ENCODE measurements at places on chromosomes 16 and 17.
A peak's percentile ranks its signal among the peaks of the same experiment; 100 is the strongest.

- DNase-seq, result no peak
These were observed 3.6 kb downstream of the PNMT start for GRCh38 chr17:39671651-39672521.

- DNase-seq, result no peak
These were observed 13.0 kb downstream of the RARA start for GRCh38 chr17:40321961-40322357.

GRCh38 chr17:2700491-2701141 is 10.9 kb downstream of the CLUH start:
- no peak for DNase-seq

GRCh38 chr17:62705778-62706597 is 78.5 kb downstream of the MRC2 start:
- DNase-seq, result no peak

- no peak for DNase-seq
These were observed 9.1 kb downstream of the ZNF423 start for GRCh38 chr16:49846800-49847199.

DNA sequence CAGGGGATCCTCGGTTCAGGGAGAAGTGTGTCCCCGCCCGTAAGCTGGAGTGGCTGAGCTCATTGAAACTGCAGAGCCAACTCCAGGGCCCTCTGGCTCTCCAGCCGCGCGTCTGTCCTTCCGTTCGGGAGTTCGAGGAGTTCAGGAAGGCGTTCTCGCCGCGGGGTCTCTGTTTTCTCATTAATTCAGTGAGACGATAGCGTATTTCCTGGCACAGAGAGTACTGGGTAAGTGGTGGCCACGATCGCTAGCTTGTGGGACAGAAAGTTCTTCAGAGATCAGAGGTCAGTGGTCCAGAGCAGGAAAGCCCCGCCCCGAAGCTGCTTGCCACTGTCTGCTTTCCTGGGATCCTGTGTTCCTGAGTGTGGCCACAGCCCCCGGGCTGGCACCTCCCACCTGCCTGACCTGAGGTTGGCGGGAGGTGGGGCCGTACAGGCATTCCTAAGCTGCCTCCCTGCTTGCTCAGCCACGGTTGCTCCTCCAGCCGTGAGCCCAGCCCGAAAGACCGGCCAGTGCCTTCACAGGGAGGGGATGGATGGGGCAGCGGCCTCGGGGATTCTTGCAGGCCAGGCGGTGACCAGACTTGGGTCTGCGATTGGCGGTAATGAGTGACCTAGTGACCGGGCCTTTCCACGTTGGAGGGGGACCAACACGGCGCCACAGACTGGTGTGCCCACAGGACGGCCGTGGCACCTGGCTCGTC is 8.9 kb downstream of the BAIAP2 start:
- no peak for DNase-seq

- no peak for DNase-seq
These were observed 153.4 kb upstream of the GSE1 start for GRCh38 chr16:85459529-85460251.

- no peak for DNase-seq
These were observed 397.0 kb upstream of the CCL2 start for GRCh38 chr17:33858121-33858520.

DNA sequence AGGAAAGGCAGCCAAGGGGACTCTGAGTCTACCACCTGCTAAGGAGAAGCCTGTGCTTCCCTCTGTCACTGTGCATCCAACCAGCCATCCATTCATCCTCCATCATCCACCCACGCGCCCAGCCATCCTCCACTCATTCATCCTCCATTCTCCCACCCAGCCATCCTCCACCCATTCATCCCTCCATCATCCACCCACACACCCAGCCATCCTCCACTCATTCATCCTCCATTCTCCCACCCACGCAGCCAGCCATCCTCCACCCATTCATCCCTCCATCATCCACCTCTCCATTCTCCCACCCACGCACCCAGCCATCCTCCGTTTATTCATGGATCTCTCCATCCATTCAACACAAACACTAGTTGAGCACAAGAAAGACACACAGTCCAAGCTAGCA is 74.1 kb downstream of the COG7 start:
- no peak for DNase-seq

- no peak for DNase-seq
These were observed 63.0 kb upstream of the CLEC18A start for GRCh38 chr16:69888005-69888590.

DNA sequence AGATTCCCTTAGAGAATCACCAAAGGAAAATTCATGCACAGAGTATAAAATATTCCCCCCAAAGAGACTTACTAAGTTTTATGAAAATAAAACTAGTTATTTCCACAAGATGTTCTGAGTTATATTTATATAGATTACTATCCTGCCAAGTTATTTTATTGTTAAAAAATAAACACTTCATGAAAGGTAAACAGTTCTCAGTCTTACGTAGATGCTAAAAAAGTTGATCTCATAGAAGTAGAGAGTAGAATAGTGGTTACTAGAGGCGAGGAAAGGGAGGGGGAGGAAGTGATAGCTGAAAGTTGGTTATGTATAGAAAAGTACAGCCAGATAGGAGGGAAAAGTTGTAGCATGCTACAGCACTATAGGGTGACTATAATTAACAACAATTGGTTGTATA is 65.2 kb downstream of the USP32 start:
- DNase-seq, result no peak

GRCh38 chr16:20676837-20677236 is 20.6 kb downstream of the ACSM1 start:
- DNase-seq, result no peak

- DNase-seq, result no peak
These were observed 5.8 kb downstream of the TXNDC11 start for GRCh38 chr16:11736903-11737302.

DNA sequence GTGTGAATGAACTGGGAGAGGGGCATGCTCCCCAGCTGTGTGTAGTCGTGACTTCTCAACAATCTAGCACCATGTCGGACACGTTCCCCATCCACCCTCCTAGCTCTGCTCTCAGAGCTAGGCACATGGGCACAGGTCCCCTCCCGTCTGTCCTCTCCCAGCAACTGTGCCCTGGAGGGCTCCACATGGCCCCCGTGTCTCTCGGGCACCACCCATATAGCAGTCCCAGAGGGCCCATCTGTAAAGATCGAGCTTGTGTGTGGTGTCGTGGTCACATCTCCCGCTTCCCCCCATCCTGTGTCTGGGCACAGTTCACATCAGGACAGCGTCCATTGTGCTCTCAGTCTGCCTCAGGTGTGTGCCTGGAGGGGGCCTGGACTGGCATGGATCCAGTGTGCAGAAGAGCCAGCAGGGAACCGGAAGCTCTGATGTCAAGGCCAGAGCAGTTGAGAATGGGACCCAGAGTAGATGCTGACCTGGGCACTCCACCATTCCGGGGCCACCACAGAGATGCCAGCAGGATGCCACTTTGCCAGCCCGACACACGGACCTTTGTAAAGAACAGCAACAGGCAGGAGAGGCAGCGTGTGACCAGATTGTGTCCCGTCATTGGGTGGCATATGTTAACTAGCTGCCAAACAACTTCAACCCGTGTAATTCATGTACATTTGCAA is 55.7 kb downstream of the MARF1 start:
- DNase-seq, result no peak

GRCh38 chr17:64217249-64217691 is 45.8 kb downstream of the TEX2 start:
- no peak for DNase-seq

GRCh38 chr17:56771563-56771962 is 62.2 kb downstream of the C17orf67 start:
- DNase-seq, result no peak

- no peak for DNase-seq
These were observed 52.3 kb downstream of the RPGRIP1L start for GRCh38 chr16:53651357-53651756.

DNA sequence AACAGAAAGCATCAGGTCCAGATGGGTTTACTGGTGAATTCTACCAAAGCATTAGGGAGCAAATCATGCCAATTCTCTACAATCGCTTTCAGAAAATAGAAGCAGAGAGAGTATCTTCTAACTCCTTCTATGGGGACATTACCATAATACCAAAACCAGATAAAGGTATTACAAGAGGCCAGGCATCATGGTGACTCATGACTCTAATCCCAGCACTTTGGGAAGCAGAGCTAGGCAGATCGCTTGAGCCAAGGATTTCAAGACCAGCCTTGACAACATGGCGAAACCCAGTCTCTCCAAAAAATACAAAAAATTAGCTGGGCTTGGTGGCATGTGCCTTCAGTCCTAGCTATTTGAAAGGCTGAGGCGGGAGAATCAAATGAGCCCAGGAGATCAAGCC is 23.0 kb downstream of the HBQ1 start:
- no peak for DNase-seq

DNA sequence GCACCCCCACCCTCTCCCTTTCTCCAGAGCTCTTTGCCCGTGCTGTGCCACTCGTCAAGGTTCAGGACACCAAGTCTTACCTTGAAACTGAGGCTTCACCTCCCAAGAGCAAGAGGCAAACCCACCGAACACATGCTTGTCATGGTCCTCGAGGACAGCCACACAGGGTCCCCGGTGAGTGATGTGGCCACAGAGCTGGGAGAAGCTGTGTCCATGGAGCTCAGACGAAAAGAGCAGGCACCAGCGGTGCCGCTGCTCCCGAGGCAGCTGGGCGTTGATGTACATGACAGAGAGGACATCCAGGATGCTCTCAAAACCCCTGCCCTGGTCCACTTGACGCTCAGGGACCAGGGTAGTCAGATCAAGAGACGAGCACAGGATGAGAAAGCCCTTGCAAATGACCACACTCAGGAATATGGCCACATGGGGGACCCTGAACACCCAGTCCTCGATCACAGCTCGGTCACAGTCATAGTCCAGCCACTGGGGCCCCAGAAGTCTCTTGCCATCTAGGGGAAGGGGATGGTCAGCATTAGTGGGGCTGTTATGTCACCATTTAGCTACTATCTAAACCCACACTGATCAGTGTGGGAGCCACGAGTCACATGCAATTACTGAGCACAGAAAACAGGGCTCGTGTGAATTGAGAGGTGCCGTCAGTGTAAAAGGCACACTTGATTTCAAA is 17.8 kb downstream of the MEAK7 start:
- no peak for DNase-seq

GRCh38 chr16:3513892-3514583 is 13.2 kb downstream of the CLUAP1 start:
- no peak for DNase-seq

DNA sequence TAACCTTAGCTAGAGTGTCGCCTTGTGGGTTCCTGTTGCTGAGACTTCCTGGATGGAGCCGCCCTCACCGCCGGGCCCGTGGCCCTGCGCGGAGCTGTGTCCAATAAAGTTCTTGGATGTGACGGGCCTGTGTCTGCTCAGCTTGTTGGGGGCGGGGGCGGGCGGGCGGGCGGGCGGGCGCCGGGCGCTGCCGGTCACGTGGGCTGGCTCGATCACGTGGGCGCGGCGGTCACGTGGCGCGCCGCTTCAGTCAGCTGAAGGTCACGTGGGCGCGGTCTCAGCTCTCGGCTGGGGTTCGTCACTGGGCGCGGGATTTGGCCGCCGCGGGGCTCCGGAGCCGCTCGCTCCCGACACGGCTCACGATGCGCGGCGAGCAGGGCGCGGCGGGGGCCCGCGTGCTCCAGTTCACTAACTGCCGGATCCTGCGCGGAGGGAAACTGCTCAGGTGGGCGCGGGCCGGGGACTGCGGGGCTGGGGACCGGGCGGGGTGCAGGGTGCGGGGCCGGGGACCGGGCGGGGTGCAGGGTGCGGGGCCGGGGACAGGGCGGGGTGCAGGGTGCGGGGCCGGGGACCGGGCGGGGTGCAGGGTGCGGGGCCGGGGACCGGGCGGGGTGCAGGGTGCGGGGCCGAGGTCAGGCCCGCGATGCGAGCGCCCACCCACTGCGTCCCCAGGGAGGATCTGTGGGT is at the start of gene AMDHD2:
Gene AMDHD2 (plus strand): TSS at position 275 of the 687 bp plus-strand sequence. CDS start 88 bp downstream, at position 363.
- peak; percentile 55 for DNase-seq

GRCh38 chr16:22862046-22862445 is 48.1 kb downstream of the HS3ST2 start:
- no peak for DNase-seq

Measured in esophagus squamous epithelium (tissue), 5 donors.